Fibroblast of skin of left biceps (primary cell): ENCODE measurements at places on chromosomes 6 and 20.

- no peak for DNase-seq
These were observed 49.1 kb upstream of the ZNF337 start for GRCh38 chr20:25745738-25746137.

- DNase-seq = no peak
These were observed 62.5 kb upstream of the ZNFX1 start for GRCh38 chr20:49340161-49340966.

DNA sequence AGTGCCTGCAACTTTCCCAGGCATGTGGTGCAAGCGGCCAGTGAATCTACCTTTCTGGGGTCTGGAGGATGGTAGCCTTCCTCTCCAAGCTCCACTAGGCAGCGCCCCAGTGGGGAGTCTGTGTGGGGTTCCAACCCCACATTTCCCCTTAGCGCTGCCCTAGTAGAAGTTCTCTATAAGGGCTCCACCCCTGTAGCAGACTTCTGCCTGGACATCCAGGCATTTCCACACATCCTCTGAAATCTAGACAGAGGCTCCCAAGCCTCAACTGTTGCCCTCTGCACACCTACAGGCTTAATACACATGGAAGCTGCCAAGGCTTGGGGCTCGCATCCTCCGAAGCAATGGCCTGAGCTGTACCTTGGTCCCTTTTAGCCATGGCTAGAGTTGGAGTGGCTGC is 321.6 kb downstream of the TFAP2A start:
- DNase-seq = no peak

- DNase-seq = no peak
These were observed 177.6 kb downstream of the ARID1B start for GRCh38 chr6:156954816-156955215.

DNA sequence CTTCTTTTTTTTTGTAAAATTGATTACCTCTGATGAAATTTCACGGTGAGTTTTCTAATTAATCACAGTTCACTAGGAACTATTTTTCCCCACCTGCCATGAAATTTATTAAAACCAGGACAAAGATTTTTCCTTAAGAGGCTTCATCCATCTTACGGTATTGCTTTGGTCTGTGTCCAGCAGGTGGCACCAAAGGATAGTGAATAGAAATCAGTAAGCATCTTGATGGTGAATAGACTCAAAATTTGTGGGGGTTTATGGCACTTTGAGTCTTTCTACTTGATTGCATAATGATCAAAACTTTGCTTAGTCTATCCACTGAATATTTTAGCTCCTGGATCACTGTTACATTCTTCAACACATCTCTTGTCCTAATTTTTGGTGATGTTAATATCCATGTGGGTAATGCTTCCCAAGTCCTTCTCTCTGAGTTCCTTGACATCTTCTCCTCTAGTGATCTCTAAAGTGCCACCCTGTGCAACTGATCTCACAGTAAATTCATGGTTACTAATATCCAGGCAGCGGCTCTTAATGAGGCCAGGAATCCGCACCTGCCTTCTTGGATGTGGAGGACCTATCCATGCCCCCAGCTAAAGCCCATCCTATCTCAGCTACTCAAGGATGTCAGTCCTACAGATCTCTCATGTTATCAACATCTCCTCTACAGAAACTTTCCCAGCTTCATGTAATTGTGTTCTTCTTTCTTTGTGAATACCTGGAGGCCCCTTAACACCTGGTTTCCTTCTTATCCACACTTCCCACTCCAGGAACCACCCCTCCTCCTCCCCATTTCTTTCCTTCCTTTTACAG is 54.5 kb downstream of the STMND1 start:
- DNase-seq = peak; percentile 51

GRCh38 chr20:5008759-5009158 is 7.4 kb upstream of the SLC23A2 start:
- DNase-seq = no peak

DNA sequence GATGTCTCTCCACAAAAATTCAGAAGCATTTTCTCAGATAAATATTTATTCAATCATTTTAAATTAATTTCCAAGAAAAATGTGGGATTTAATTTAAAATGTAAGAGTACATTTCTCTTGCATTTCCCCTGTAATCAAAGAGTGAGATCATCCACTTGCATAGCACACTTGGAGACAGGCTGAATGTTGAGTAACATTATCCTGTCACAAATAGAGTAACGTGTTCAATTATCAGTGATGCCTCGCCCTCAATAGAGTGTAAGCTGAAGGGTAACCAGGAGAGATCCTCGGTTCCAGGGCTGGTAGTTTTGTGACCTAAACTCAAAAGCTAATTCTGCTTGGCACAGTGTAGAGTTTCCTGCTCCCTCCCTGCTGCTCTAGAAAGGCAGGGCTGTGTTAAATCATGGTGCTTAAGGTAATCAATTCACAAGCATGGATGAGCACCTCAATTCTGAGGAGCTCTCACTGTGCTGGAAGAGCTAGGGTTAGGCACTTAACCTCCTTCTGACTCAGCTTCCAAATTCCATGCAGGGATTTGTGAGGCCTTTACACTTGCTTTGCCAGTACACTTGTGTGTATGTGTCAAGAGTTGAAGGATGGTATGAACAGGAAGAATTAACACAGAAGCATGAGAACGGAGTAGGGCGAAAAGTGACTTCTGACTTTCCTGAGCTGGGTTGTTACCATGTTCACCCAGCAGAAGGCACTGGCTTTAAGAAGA is 56.6 kb downstream of the MMUT start:
- no peak for DNase-seq

DNA sequence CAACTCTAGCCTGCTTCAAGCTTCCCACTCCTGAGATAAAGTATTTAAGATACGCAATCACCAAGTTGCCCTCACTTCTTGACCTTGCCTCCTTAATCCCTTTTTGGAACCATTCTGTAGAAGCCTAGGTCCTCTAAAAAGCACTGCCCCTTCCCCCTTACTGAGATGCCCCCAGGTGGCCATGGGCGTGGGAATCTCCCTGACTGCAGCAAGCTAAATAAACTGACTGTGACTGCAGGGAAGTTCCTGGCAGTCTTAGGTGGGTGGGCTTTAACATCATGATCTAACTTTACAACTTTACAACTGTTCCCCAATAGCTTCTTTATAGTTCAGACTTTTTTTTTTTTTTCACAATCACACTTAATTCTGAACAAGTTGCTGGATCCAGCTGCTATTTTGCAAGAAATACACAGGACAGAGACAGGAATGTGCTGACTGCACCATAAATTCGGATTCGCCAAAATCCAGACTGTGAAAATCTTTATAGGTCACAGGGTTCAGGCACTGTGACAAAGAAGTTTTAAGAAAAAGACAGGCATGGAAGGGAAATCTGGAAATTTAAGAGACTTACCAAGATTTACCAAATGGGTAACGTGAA is 344.2 kb upstream of the SULF2 start:
- DNase-seq = peak; percentile 76

GRCh38 chr20:37385176-37385575 is 39.2 kb downstream of the SRC start:
- DNase-seq = no peak

DNA sequence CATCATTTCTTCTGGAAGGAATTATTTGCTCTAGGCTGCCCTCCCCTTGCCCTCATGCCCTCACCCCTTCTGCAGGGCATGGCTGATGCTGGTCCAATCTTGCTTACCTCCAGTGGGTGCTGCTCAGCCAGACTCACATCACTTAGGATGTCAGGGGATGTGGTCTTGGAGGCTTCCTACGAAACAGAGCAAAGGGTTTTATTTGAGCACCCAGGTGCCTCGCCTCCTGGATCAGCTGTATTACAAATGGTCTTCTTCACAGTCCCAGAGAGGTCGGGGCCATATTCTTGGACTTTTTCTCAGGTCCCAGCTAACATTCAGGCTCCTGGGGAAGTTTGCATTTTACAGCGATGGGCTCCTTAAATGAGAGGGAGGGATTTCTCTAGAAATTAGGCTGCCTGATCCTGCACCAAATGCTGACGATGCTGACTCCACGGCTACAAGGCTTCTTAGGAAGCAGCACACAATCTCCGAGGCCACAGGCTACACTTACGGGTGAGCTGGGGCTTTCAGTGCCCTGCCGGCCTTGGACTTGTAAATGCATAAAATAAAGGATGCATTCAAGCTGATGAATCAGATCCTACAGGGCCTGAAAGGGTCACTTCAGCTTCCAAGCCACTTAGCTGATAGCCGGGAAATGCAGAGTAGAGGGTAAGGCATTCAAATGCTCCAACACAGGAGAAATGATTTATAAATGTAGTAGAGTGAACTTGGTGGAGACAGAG is 159.8 kb upstream of the ECI2 start:
- DNase-seq = no peak

DNA sequence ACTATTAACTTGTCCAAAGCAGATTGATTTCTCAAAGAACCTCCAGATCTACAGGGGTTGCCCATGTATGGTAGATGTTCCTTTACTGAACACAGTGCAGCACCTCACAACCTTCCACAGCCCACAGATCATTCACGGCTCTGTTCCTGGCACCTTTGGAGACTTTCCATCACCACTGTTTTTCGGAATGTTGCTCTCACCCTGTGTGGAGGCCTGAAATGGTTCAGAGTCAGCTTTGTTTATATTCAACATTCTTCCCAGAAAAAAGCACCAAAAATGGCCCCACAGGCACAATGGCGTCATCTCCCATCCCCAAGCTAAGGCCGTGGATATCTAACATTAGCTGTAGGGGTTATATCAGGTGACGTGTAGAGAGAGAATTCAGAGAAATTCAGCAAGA is 74.7 kb downstream of the DHX35 start:
- DNase-seq = no peak

- DNase-seq = no peak
These were observed 13.8 kb upstream of the GTSF1L start for GRCh38 chr20:43740642-43741041.

- peak; percentile 22 for DNase-seq
These were observed 1.4 kb upstream of the LEMD2 start for GRCh38 chr6:33790379-33790778.

DNA sequence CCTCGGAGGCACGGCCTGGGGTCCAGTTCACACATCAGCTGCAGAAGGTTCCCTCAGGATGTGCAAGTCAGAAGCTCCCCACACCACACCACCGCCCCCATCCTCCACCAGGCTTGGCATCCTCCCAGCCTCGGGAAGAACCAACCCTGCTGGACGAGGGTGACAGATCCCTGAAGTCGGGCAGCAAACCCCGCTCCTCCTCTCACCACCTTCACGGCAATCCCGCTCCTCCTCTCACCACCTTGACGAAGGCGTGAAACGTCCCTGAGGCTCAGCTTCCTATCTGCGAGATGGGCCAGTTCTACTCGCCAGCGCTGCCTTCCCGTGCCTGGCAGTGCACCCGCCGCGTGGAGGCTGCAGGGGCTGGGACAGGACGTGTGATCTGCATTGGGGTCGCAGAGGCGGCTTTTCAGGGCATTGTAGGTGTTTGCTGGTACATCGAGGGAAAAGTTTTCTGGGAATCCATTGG is 327.0 kb downstream of the TAF4 start:
- DNase-seq = no peak

DNA sequence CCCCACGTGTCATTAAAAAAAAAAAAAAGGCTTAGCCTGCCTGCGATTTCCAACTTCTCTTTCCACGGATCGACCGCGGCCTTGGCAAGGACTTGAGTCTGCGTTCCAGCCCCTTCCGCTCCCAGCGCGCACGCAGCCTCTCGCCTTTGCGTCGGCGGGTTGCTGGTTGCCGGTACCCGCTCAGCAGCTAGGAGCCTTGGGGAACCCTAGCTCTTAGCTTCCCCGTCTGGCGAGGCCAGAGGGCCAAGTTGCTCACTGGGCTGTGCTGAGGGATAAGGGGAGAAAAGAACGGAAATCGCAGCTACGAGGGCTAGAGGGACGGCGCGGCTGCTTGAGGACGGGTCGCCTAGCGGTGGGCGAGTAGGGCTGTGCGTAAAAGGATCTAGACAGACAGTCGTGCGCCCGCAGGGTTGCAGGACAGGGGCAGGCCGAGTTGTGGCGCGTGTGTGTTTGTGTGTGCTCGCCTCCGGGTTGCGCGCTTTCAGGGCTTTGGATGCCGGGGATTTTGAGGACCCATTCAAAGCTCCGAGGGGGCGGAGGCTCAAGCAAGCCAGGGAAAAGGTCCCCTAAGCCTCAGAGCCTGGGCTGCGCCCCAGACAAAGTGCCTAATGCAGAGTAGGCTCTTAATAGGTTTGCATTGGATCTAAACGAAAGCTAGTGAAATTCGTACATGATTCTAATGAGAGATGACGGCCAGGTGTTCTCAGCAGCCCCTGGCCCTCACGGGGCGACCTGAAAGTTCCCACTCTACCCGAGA is 40.5 kb upstream of the OSTM1 start:
- DNase-seq = no peak

DNA sequence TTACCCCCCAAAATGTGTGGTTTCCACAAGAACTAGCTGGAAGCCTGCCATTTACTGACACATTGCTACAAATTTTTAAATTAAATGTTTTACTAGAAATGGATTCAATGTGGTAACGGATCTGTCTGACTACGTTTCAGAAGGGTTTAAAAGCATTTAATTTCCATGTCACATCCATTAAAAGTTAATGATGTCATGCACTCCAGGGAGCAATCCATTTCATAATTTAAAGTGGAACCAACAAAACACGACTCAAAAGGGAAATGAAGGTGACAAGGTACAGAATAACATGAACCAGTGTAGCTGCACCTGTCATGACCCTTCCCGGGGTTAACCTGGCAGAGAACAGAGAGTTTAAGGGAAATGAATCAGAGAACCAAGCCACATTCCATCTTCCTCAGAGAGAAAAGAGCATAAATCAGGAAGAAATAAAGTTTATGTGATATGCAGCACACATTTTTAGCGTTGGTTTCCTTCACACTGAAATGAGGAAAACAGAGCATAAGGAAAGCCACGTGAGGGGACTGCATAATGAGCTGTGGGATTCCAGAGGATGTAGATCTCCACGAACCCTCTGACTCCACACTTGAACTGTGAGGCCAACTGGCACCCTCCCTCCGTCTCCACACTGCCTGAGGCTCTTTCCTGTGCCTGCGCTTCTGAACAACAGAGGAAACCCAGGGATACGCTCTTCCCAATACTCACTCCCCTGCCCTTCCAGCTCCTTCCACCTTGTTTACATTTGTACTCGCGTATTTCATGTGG is 170.3 kb upstream of the AHI1 start:
- peak; percentile 42 for DNase-seq
